ENCODE measurements at places on chromosomes 2 and 18.

GRCh38 chr2:44171018-44171417, 2.3 kb downstream of the PPM1B start:
- DNase-seq = no peak

- DNase-seq = no peak
Measured at GRCh38 chr2:156380117-156380645, 47.7 kb upstream of the NR4A2 start.

GRCh38 chr2:43838560-43839267, at the start of the genes ABCG5 and ABCG8:
Gene ABCG5 (minus strand): TSS chr2:43838839. CDS start chr2:43838679, 160 bp downstream.
Gene ABCG8 (plus strand): TSS chr2:43838971. CDS start chr2:43839054, 83 bp downstream.
- DNase-seq = no peak

DNA sequence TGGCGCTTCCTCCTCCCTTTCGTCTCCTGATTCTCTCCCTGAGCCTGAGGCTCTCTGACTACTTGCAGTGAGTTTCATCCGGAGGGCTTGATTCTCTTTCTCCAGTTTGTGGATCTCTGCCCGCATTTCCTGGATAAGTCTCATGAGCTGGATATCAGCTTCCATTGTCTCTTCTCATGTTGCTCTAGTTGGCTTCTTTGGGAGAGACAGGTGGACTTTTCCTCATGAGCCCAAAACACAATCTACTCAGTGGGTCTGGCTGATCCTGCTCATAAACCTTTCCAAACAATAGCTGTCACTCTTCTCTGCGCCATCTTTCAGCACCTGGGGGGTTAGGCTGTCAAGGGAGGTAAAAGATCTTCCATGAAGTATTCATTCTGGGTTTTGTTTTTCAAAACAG, at the start of gene CCDC195:
CCDC195 (minus strand) TSS at position 165 of the 400 bp plus-strand sequence; CDS start at position 165, 0 bp downstream.
- DNase-seq = no peak

- no peak for DNase-seq
Measured at GRCh38 chr18:67961701-67962440, 445.4 kb upstream of the DSEL start.

DNA sequence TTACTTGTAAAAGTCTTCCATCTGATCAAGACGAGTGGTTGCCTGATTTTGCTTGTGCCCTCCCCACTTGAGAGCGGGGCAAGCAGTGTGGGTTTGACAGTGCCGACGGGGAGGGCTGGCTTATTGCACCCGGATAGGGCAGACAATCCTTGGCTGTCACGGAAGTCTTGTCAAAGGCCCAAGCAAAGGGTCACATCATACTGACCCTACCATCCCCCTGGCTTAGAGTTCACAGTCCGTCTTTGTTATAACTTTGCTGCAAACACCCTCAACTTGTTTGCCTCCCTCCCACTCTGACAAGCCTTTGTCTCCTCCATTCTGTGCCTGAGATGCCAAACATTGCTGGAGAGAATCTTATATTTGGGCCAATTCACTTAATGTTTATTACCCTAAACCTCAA, 165.9 kb upstream of the MSH6 start:
- DNase-seq = no peak

GRCh38 chr2:31931916-31932315, 78.9 kb downstream of the MEMO1 start:
- no peak for DNase-seq

- DNase-seq = no peak
Measured at GRCh38 chr18:23158058-23158457, 22.8 kb downstream of the CABLES1 start.

DNA sequence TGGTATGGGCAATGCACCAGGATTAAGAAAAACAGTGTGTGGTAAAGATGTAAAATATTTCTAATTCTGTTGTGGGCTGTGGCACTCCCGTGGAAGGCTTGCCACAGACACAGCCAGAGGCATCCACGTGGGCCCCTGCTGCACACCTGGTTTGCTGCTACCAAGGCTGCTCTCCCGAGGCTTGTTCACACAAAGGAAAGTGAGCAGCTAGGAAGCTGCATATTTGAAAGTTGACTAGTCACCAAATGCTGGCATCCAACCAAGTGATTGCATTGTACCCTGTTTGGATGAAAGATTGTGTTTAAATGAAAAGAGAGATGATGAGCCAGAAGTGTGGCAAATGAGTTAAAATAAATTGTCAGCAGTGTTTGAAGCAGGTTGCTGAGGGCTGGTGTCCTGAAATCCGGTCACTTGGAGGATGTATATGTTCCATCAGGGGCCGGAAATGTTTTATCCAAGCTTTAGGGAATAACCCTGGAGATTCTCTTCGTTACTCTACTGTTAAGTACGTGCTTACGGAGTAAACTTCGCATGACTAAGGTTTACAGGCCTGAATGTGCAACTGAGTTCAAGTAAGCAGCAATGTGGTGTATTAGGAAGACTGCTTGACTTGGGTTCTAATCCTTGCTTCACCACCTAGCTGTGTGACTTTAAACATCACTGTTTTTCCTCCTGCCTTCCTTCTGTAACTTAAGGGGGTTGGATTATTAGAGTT, 86.1 kb downstream of the MSH2 start:
- peak; percentile 64 for DNase-seq

DNA sequence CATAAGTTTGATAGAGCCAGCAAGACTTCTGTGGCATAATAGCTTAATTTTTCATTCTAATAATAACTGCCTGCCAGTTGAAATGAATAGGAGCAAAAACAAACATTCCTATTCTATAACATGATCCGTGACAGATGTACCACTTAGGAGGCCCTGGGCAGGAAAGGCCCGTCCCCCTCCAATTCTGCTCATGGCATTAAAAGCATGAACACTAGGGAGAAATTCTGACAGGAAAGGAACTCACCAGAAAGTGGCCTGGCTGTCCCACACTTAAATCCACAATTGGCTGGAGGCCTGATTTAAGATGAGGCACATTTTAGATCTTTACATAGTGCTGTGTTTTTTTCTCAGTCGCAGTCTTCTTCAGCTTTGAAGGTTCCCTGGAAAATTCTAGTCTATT, 261.9 kb upstream of the ETAA1 start:
- DNase-seq = no peak

DNA sequence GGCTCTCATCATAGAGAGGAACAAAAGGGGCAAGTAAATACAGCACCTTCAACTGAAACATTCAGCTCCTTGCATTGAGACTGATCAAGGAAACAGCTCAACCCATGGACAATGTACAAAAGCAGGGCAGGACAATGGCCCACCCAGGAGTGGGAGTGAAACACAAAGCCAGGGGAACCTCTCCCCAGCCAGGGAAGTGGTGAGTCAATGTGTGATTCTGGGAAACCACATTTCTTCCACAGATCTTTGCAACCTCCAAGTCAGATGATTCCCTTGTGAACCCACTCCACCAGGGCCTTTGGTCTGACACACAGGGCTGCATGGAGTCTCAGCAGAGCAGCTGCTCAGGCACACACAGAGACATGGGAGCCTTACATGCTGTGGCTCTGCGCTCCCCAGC, 294.5 kb downstream of the NR4A2 start:
- DNase-seq = no peak

- DNase-seq = no peak
Measured at GRCh38 chr2:193315428-193316091, 1120.8 kb upstream of the TMEFF2 start.

DNA sequence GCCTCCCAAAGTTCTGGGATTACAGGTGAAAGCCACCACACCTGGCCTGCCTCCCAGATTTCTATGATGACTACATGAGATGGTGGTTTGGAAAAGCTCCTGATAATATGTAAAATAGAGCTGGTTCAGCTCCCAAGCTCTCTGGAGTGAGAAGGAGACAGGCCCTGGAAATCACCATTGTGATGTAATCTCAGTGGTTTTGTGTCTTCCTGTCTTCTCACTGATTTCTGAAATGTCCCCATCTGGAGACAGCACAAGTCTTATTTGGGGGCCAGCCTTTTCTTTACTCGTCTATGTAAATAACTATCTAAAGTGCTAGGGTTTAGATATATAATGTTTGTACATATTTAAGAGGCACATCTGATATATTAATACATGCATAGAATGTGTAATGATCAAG, 64.0 kb downstream of the CCNT2 start:
- DNase-seq = peak; percentile 19

GRCh38 chr18:25495606-25496005, 143.6 kb upstream of the ZNF521 start:
- no peak for DNase-seq

- DNase-seq = no peak
Measured at GRCh38 chr2:44671916-44672315, 269.6 kb upstream of the SIX3 start.

DNA sequence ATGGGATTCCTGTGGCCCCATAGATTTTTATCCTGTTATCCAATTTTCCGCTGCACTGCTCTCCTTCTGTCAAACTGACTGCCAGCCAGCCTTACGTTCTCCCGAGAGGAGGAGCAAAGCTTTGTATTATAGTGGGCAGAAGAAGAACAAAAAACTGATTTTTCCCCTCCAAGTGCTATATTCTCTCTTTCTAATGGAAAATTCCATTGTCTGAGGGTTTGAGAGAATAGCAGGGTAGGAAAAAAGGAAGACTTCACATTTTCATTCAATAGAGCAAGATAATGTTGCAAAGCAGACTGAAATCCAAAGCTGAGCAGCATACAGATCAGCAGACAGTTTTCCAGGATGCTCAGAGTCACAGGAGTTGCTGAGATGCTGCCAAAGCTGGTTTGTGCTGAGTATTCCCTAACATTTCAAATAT, 238.0 kb downstream of the UBE2E3 start:
- no peak for DNase-seq

GRCh38 chr2:115297056-115297455, 854.6 kb downstream of the DPP10 start:
- DNase-seq = no peak

DNA sequence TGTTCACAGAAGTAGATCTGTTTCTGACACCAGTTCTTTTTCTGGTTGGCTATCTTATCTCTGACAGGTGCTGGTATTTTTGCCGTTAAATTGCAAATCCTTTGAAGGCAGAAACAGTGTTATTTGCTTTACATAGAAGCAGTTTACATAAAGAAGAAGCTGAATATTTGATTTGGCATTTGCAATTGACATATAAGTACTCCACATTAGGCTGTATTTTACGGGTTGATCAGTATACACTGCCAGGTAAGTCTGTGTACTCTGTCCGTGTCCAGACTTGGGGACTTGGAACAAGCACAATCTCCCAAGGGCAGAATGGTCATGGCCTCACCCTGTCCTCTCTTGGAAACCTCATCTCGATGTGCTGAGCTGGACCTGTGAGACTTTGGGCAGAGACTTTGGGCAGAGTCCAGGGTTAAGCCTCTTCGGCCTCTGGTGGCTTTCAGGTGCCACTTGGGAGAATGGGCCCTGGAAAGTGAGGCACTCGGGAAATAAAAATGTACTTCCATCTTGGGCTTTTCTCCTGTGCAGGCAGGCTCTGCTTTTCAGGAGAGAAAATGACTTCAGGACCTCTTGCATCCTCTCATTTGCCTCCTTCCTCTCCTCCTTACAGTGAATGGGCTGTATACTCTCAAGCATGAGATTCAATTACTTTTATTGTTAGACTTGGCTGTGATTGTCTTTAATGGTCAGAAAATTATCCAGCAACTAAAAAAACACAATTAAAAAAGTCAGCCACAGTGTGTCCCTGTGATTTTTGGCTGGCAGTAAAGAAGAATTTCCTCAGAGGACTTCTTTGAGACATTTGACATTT, 108.5 kb downstream of the RAPGEF4 start:
- DNase-seq = no peak

DNA sequence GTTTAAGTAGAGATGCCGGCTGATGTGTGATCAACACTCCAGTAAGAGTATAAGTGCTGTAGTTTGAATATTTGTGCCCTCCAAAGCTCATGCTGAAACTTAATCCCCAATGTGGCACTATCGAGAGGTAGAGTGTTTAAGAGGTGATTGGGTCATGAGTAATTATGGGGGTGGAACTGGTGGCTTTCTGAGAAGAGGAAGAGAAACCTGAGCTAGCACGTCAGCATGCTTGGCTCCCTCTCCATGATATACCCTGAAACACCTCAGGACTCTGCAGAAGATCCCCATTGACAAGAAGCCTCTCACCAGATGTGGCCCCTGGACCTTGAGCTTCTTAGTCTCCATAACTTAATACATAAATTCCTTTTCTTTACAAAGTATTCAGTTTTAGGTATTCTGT, 584.8 kb downstream of the TSN start:
- no peak for DNase-seq

DNA sequence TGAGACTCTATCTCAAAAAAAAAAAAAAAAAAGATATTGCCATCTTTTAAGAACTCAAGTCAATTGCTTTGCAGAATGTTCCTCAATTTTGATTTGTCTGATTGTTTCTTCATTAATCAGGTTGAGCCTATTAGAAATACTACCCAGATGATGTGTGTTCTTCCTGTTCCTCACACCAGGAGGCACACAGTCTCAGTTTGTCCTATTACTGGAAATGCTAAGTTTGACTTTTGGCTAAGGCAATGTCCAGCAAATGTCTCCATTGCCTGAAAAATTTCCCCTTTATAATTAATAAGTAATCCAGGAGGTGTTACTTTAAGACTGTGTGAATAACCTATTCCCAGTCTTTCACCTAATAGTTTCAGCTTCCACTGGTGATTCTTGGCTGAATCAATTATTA, 28.4 kb downstream of the BOLA3 start:
- peak; percentile 70 for DNase-seq

DNA sequence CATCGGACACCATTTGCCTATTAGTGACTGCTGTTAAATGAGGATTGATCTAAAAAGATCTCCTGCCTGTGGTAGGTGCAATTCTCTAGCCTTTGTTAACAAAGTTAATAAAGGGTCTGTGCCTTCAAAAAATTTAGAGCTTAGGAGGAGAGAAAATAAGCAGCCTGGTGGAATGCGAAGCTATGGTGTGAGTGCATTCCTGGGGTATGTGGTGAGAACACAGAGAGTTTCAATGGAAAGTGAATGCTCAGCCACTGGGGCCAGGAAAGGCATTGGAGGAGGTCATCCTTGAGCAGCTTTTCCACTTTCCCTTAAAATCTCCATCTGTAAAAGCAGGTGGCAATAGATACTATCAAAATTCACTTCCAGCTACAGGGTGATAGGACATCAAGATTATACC, 331.2 kb upstream of the LRATD1 start:
- no peak for DNase-seq

GRCh38 chr2:72883356-72883962, 3.7 kb upstream of the SPR start:
- DNase-seq = peak; percentile 74

- no peak for DNase-seq
Measured at GRCh38 chr2:62822549-62822948, 117.0 kb downstream of the EHBP1 start.

DNA sequence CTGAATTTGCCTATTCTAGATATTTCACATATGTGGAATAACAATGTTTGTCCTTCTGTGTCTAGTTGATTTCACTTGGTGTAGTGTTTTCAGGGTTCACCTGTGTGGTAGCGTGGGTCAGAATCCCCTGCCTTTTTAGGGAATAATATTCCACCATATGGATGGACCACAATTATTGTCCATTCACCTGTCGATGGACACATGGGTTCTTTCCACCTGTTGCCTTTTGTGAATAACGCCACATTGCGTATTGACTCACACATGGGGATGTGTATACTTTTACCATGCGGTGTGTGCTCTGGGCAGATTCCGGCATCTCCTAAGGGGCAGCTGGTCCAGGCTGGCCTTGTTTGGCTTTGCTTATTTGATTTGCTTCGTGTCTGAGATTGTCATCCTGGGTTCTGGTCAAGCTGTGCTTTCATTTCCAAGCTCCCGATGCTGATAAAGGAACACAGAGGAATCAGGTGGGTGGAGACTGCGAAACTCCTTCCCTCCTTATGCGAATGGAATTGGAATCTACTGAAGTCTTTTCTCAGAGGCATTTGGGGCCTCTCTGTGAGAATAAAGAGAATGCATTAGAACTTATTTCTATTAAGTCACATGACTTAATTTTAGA, 18.9 kb upstream of the ALLC start:
- no peak for DNase-seq

GRCh38 chr2:176128172-176128981, 1.1 kb upstream of the HOXD8 start:
- DNase-seq = no peak

GRCh38 chr2:54274781-54275242, 18.8 kb upstream of the TSPYL6 start:
- DNase-seq = no peak
